Cortex of kidney (tissue), 1 donor: ENCODE measurements at places on chromosomes 6 and 20.

DNA sequence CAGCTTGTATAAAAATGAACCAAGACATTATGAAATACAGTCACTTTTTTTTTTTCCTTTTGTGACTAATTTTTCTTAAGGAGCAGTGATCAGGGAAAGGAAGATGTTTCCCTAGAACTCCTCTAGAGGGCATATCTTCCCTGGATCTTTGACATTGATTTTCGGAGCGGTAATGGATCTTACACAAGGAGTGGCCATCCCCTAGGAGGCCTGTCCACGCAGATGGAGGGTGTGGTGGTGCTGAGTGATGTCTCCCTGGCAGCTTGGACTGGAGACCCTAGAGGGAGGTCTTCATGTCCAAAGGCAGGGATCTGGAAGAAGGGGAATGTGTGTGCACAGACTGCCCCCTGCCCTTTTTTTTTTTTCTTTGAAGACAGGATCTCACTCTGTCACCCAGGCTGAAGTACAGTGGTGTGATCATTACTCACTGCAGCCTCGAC, 7.0 kb upstream of the KIFC1 start:
- DNase-seq, result no peak

DNA sequence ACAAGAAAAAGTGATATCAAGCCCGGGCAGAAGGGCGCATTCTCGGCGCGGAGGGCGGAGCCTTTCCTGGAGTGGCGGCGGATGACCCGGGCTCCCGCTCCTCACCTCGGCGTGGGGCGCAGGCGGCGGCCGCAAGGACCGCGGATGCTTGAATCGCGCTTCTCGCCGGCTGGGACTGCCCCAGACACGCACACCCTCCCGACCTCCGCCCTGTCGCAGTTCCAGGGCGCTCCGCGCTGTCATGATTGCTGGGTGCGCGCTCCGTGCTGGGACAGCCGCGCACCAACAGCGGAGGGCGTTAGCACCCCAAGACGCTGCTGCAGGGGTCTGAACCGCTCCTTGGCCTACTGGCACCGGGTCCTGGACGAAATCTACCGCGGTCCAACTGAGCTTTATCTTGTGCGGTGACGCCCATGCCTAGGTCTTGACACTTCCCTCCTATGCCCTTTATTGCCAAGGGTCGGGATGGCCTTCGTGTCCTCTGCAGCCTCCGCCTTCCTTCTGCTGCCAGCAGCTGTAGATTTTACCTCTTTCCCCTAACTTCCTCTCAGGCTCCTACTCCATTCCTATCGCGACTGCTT, 43.3 kb downstream of the IRAK1BP1 start:
- DNase-seq, result no peak

GRCh38 chr20:33859751-33860150, 48.6 kb downstream of the CHMP4B start:
- no peak for DNase-seq

GRCh38 chr6:34585512-34586061, 29.5 kb upstream of the SPDEF start:
- DNase-seq, result no peak

DNA sequence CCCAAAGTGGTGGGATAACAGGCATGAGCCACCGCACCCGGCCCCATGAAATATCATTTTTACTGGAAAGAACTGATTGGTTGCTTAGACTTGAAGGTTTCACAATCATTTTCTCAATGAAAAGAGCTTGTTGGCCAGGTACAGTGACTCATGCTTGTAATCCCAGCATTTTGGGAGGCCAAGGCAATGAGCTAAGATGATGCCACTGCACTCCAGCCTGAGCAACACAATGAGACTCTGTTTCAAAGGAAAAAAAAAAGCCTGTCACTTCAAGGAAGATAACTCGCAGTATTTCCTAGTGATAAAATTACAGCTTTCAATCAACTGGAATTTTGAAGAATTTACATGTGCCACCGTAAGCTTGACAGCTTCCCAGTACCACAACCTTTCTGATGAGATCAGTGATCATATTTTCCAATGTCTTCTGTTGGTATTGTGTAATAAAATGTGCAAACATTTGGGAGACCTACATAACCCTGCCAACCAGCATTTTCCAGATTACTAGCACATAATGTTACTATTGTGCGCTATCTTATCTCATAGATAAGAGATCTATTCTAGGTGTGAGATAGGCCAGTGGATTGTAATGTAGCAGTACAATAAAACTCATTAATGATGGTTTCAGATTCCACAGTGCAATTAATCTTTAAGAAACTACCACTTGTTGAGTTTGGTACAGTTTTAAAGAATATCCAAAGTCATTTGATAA, 7.2 kb downstream of the PNLDC1 start:
- no peak for DNase-seq

- no peak for DNase-seq
Measured at GRCh38 chr6:6587696-6588063, 840 bp upstream of the LY86 start.

GRCh38 chr6:138004430-138005287, 102.6 kb downstream of the PERP start:
- DNase-seq, result no peak

DNA sequence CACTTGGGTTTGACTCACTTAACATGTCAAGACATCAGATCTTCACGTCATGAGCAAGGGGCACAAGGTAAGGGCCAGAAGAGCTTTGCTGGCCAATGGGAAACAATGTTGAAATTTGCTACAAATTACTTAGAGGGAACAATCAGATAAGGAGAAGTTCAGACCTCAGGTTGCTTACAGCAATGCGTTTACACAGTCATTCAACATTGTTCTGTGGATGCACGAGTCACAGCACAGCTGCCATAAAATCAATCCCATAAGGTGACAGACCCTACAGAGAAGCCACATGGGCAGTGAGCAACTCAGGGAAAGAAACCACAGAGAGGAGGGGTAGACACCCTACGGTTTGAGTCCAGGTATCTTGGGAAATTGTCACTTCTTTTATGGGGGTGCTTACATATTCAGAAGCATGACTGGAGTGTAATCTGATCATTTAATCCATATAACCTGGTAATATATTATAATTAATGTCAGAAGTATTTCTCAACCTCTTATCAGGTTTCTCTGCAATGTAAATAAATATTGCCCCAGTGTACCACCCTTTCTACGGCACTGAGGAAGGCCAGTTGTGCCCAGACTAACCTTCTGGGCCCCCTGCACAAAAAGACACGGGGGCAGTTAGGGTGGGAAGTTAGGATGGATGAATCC, 2.3 kb upstream of the SLC22A2 start:
- no peak for DNase-seq

GRCh38 chr6:154849475-154849874, 116.3 kb downstream of the SCAF8 start:
- no peak for DNase-seq

DNA sequence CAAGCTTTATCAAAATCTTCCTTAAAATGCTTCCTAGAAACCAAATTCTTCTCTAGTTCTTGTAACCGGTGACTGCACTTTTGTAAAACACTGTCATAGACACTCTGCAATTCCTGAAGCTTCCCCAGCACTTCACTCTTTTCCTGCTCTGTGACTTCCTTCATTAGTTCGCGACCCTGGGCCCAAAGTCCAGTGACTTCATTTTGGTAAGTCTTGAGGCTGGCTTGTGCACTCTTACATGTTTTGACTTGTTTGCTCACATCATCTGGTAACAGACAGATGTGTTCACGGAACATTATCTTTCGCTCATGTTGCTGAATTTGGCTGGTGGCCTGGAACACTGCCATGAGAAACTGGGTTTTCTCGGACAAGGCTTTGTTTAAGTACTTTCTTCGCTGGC, 306.2 kb downstream of the SYNE1 start:
- DNase-seq, result no peak

GRCh38 chr20:57055345-57055744, 211.1 kb downstream of the BMP7 start:
- DNase-seq, result no peak

DNA sequence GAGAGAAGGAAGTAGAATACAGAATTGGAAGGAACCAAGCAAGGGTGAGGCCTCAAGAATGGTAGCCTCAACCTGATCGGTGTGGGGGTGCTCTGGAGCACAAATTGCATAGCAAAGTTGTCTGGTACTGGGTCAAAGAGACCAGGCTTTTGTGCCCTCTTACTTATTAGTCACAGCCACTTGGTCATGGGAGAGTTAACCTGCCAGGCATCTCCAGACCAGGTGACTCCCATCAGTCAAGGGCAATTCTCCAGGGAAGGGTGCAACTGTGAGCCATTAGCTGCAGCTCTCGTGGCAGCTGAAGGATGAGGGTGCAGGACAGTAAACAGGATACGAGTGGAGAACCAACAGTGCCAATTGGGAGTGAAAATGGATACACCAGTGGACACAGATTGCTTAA, 47.7 kb upstream of the PLCB4 start:
- DNase-seq, result no peak

- no peak for DNase-seq
Measured at GRCh38 chr6:46530896-46531295, 39.6 kb upstream of the RCAN2 start.

- no peak for DNase-seq
Measured at GRCh38 chr20:61636531-61637116, 384.6 kb downstream of the CDH4 start.

DNA sequence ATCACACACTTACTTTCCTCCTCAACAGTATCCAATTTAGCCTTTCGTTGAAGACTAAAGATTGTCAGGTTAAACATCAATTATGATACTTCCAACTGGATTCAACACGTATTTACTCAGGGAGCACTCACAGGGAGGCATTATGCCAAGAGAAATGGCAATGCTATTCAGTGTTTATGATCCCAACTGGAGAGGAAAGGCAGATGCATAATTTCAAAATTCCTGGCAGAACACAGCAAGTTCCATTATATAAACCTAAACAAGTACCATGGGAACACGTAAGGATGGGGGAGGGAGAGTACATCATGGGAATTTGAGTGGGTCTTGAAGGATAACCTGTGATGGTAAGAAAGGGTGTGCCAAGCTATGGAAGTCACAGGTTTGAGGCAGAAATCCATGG, 112.7 kb downstream of the ISM1 start:
- no peak for DNase-seq

GRCh38 chr6:144351379-144352127, 66.4 kb downstream of the UTRN start:
- no peak for DNase-seq

- no peak for DNase-seq
Measured at GRCh38 chr20:37913567-37914366, 10.8 kb downstream of the VSTM2L start.

GRCh38 chr6:136930528-136930927, 8.4 kb downstream of the SLC35D3 start:
- no peak for DNase-seq

DNA sequence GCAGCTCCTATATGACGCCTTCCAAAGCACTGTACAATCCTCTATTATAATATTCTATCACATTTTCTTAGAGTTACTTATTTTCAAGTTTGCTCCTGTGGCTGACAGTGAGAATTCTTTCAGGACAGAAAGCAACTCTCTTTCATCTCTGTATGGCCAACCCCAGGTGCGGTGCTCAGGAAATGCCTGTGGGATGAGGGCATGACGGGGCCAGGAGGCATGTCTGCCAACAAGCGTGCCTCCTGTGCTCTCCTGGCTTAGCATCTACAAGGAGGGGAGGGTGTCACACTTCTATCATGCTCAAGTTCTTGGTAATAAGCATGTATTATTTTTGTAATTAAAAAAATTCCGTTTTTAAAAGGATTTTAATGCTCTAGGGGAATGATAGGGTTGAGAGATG, 11.4 kb downstream of the MRPL14 start:
- no peak for DNase-seq

DNA sequence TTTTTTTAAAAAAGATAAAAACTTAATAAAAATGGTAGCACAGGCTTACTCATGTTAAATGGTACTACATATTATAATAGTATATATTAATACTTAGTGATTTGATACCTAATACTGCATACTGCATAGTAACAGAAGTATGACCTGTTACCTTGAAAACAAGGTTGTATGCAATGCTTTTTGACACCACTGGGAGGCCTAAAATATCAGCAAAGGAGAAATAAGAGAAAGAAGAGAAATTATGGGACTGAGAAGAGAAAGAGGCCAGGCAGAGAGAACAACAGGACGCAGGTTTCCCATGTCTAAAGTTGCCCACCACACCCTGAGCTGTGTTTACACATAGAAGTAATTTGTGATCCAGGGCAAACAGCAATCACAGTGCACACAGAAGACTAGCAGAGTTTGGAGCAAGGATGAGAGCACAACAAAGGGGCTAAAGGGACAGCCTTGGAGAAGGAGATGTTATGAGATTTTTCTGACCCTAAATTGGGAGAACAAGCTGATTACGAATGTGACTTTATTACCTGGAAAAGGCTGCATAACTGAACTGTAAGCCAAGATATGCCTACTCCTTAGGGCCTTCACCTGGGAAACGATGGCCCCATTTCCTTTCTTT, 73.2 kb downstream of the ROS1 start:
- DNase-seq, result no peak

DNA sequence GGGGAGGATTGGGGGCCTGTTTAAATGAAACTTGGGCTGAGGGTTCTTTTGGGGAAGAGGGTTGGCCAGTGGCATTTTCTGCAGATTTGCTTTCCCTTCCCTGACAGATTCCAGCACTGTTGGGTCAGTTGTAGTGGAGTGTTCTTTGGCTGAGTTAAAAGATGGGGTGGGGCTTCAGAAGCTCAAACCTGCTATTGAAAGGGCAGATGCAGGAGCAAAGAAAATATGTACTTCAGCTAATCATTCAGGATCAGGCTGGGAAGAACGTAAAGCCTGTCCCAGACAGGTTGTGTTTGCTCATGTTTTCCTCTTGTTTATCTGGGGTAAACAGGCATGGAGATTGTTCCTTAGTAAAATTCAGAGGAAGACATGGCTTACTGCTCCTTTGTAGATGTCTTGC, 2.5 kb downstream of the SASH1 start:
- DNase-seq, result no peak

- DNase-seq, result no peak
Measured at GRCh38 chr20:51660672-51661608, 107.2 kb downstream of the ATP9A start.

DNA sequence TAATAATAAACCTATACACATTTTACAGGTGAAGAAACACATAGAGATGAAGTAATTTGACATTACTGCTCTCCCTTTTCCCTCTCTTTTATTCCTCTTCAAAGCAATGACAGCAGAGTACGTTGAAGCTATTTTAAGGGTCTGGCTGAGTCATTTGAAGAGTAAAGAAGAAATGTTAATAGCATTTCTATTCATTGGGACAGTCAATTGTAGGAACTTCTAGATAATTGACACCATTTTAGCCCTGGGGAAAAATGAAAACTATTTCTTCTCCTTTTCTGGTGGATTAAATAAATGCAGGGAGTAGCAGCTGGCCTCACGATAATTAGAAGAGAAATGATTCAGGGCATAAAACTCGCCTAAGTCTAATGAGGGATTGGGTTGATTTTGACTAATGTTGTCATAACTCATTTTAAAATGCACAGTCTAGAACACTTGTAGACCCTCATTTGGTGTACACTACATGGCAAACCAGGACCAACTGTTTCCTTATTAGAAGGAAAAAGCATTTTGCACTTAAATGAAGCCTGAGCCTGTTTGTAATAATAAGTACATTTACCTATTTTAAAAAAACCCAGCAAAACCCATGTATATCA, 48.1 kb downstream of the RIPOR2 start:
- no peak for DNase-seq

GRCh38 chr6:24673625-24674024, 6.7 kb downstream of the ACOT13 start:
- DNase-seq, result no peak
